ENCODE measurements at places on chromosomes 2 and 18.

GRCh38 chr2:14750433-14750832 is 117.9 kb downstream of the LRATD1 start:
- no peak for DNase-seq

GRCh38 chr2:19857806-19858205 is 44.0 kb downstream of the TTC32 start:
- no peak for DNase-seq

DNA sequence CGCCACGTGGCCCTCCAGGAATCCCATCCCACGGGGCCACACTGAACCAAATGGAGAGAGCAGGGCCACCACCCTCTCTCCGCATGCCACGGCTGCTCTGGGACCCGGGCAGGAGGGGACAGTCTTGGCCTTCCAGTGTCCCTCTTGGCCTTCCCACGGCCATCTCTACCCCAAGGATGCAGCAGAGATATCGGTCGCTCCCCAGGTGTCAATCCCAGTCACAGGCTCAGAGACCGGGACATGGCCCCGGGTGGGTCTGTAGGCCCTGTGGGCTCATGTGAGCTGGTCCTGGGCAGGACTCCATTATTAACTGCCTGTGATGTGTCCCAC is 15.3 kb downstream of the CAPN10 start:
- DNase-seq = no peak

- no peak for DNase-seq
These were observed 269.3 kb upstream of the RAB12 start for GRCh38 chr18:8339952-8340351.

- no peak for DNase-seq
These were observed 12.3 kb downstream of the TMEM237 start for GRCh38 chr2:201631041-201631440.

DNA sequence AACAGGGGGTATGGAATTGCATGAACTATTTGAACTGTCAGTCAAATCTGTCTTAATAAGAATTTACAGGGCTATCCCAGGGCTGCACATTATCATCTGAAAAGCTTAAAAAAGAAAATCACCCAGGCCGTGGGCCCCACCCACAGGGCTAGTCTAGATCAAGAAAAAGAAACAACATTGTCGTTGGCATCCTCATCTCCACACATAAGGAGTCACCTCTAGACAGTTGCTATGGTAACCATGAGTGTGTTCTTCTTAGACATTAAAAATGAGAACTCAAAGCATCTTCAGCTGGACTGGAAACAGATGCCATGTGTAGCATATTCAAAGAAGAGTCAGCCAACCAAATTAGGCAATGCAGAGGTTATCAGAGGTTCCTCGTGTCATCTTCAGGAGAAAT is 72.3 kb upstream of the CPO start:
- DNase-seq = peak; percentile 11

All from fibroblast of mammary gland (primary cell).